Activated CD4-positive, alpha-beta T cell treated with anti-CD3 and anti-CD28 coated beads, Interleukin-2, amount 10 ng/mL, durations not matched to agents 7 days and 5 days (primary cell): ENCODE measurements at places on chromosomes 4 and X.

- no peak for DNase-seq
Observed at GRCh38 chr4:107845681-107846080, 20.9 kb downstream of the SGMS2 start.

GRCh38 chr4:98433691-98434090 lies 172.5 kb downstream of the RAP1GDS1 start:
- DNase-seq, result no peak

DNA sequence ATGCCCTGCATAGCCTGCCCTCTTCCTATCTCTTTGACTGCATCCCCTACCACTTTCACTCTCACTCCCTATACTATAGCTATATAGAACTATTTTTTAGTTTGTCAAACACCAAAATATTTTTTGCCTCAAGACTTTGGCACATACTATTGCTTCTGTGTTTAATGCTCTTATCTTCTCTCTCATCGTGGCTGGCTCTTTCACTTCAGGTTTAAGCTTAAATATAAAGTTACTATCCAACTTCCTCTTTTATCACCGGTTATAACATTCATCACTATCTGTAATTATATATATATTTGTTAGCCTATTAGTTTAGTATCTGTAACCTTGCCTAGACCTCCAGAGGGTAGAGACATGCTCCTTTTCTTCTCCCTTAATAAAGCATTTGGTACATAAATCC lies 11.5 kb upstream of the HMGB2 start:
- no peak for DNase-seq

DNA sequence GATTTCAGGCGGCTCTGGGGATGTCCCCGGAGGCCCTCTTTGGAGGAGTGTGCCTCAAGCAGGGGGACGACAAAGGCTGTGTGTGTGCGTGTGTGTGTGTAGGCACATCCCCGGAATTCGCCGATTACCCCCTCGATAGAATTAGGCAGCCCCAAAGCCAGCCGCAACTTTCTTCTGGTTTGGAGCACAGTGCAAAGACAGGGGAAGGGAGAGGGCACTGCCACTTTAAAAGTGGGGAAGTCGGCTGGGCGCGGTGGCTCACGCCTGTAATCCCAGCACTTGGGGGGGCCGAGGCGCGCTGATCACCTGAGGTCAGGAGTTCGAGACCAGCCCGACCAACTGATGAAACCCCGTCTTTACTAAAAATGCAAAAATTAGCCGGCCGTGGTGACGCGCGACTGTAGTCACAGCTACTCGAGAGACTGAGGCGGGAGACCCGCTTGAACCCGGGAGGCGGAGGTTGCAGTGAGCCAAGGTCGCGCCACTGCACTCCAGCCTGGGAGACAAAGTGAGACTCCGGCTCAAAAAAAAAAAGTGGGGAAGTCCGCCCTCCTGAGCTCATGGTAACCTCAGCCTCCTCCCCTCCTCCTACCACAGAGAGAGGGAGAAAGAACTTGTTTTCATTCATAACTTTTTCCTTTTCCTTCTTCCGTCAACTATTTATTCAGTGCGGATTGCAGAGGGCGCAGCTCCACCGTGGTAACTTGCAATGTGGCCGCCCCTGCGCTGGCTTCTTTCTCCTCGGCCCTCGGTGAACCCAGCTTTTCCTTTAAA lies 2.4 kb downstream of the SPRY1 start:
- DNase-seq, result peak; percentile 43

DNA sequence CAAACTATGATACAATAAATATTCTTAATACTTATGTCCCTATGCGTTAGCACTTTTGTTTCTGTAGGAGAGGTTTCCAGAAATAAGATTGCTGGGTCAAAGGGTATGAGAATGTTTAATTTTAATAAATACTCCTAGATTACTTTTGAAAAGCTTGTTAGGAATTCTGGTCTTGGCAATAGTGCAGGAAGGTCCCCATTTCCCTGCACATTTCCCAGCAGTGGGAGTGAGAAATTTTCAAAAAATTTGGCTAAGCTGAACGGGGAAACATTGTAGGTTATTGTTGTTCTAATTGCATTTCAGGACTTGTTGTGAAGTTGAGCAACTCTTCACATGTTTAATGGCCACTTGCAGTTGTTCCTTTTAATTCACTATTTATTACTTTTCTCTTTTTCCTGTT lies 27.1 kb downstream of the IGFBP7 start:
- DNase-seq, result no peak

DNA sequence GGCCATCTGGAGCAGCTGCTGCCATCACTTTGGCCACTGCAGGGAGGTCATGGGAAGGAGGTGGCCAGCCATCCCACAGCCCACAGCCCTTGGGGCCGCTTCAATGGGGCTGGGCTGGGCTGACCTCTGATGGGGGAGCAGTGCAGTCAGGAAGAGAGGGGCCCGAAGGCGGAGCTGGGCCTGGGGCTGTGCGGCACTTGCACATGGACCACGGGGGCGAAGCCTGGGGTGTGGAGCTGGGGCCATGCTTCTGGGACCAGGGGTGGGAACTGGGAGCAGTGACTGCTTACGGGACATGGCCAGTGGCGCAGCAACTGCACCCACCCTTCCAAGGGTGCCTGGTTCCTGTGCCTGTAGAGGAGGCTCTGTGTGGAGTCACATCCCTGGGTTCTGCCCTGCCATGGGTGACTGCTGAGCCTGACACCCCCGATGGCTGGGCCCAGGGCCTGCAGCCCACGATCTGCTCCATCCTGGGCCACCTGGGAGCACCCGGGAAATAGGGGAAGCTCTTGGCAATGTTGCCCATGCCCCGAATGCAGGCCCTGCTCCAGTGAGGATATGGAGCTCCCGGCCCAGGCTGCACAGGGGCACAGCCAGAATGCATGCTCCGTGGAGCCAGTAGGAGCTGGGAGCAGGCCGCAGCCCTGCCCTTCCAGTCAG lies 22.4 kb upstream of the SULT1B1 start:
- DNase-seq, result no peak

DNA sequence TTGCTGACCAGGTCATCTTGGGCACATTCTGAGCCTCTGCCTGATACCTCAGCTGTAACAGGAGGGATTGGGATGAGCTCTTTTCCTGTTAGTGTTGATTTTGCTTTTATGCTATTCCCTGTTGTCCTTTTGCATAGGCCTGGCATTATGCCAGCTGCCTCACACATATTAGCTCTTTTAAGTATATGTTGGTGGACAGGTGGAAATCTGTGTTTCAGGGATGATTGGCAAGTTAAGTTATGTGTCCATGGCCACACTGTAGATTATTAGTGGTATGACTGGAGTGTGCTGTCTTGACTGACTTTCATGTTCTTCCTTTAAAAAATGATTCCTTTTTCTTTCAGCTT lies 28.9 kb downstream of the NSD2 start:
- DNase-seq, result no peak

DNA sequence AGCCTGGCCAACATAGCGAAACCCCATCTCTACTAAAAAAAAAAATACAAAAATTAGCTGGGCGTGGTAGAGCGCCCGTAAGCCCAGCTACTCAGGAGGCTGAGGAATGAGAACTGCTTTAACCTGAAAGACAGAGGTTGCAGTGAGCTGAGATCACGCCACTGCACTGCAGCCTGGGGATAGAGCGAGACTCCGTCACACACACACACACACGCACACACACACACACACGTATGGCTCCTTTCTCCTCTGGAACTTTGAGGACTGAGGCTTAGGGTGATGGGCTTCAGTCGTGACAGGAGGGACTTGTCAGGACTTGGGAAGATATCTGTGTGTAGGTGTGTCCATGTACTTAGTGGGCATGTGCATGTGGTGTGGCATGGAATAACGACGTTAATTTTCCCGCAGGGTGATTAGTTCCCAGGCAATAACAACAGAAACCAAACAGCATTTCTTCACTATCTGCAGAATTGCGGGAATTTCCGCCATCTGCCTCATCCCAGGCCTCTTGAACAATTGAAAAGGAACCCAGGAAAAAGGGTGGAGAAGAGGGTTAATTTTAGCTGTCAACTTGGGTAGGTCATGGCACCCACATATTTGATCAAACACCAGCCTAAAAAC lies 47.7 kb downstream of the RWDD4 start:
- DNase-seq, result no peak
